GM13977 (cell line): ENCODE measurements at places on chromosomes 16 and 17.

DNA sequence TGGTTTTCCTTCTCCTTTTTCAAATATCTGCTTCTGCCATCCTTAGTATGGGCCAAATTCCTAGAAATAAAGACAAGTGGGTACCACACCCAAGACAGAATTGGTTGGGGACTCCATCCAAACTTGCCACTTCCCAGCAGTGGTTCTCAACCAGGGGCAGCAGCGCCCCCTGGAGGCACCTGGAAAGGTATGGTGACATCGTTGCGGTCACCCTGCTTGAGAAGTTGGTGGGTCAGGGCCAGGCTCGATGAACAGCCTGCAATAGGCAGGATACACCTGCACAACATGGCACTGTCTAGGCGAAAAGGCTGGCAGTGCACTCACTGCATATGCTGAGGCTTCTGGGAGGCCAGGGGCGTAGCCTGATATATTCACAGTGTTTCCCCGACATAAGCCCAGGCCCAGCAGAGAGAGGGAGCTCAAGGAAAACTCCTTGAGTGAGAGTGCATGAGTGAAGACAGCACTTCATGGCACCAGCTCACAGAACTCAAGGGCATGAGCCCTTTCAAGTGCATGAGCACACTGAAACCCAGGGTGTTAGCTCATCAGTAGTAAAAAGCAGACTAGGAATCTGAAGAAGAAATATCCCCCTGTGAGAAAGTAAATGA lies 57.7 kb downstream of the CMC2 start:
- no peak for DNase-seq

- DNase-seq, result no peak
These were observed 358.5 kb upstream of the PMFBP1 start for GRCh38 chr16:72530434-72530833.

- no peak for DNase-seq
These were observed 112.0 kb upstream of the HAS3 start for GRCh38 chr16:68993456-68993855.

DNA sequence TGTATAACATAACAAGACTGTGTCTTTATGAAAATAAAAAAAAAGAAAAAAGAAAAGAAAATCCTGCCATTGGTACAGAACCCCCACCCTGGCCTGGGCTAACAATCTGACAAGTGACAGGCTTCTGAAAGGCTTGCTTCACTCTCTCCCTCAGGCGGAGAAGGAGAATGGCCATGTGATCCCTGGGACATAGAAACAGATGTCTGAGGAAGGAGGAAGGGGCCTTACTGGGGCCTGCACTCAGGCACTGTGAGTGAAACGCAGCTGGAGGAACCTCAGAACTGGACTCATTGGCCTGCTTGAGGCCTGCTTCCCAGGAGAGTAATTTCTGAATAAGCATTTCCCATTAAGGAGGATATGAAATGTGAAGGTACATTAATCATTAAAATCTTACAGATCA lies 17.5 kb downstream of the MAP3K14 start:
- no peak for DNase-seq

DNA sequence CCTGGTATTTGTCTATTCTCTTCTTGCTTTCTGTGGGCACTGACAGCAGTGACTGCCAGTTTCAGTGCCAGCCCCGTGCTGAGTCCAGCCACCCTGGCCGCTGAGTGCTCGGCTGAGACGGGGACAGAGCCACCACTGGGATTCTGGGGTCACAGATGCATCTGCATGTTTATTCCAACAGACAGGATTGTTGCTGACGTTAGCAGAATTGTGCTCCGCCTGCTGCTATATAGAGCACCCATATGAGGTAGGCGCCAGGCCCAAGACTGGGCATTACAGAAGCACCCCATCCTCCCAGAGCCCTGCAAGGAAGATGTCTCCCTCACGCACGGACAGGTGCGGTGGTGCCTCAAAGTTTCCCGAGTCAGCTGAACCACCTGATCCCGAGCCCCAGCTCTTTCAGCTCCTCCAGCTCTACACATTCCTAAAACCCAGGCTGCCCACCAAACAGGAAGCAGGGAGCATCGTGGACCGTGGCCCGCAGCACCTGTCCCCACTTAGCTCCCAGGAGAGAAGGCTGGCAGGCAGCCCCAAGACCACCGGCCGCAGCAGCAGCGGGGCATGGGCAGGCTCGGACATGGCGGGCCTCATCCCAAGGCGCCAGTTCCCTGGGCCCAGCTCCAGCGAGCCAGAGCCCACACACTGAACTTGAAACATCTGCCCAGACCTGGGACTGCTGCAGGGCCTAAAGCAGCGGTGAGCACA lies 44.9 kb upstream of the RASD1 start:
- no peak for DNase-seq

DNA sequence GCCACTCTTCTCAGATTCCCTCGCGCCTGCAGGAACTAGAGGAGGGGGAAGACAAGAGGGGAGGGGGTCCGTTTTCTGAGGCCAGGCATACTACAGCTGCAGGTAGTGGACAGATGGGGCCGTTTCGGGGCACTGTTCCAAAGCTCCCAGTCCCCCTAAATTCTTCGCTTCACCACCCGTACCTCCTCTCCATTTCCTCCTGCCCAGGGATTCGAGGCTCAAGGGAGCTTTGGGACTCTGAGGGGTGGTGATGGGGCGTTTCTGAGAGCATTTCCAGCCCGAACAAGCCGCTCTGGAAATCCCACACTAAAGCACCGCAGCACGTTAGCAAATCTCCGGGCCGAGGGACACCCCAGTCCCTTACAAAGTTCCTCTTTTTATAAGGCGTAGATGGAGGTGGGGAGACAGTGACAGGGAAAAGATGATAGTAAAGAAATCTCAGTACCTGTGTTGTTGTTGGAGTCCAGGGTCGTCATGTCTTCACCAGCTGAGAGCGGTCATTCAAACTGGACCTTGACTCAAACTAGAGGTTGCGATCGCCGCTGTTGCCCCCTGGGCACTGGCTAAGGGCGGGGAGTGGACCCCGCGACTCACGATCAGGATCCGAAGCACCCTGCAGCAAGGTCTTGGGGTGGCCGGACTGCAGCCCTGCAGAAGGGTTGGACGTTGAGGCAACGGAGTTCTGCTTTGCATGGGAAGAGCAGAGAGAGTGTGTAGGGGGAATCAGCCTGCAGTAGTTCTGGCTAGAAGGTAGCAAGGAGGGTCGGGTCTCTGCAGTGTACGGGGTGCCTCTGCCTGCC lies 570 bp downstream of the NR1D1 start:
- DNase-seq, result no peak

- DNase-seq, result no peak
These were observed 265.1 kb downstream of the CDH13 start for GRCh38 chr16:82891918-82892317.

- DNase-seq, result no peak
These were observed 658 bp downstream of the TNFRSF12A start for GRCh38 chr16:3020604-3021448.

DNA sequence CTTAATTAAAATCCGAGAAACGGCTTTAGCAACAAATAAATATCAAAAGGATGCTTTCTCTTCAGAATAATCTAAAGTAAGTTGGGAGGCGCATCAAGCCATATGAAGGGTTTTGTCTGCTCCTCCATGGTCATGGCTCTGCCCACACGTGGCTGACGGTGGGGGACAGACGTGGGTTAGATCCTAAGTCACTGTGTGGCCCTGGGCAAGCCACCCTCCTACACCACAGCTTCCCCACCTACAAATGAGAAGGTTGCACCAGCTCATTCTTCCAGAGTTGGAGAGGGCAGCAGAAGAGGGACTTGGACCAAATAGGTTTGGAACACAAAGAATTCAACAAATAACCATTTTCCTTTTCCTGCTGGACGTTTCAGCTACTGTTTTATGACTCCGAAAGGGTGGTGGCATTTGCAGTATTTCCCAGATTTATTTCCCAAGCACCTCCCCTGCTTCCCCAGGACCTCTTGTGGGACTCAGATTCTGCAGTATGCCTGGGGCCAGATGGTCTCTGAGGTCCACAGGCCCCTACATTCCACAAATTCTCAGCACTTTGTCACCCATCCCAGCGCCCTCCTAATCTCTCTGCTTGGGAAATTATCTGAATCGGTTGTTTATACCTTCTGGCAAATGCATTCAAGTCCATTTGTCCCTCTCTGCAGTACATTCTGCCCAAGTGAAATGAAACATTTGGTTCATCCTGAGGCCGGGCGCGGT lies 17.8 kb downstream of the LRRC75A start:
- DNase-seq, result no peak

DNA sequence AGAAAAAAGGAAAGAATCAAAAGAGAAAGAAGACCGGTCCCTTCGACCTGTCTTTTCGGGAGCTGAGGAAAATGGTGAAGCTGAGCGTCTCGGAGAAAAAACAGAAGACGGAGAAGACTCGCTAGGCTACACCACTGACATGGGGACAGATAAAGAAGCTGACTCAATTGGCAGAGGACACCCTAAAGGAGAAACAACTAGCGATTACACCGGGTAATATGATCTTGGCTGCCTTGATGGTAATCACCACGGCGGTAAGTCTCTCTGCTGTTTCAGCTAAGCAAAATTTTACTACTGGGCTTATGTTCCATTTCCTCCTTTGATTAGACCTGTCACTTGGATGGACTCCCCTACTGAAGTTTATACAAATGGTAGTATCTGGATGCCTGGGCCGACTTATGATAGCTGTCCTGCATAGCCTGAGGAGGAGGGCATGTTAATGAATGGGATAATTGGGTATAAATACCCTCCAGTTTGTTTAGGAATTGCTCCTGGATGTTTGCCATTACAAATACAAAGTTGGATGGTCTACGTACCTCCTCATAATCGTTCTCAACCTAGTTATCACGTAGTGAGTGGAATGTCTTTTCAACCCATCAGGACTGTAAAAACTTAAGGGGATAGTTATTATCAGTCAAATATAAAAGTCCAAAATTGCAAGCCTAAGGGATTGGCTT lies 24.1 kb downstream of the ALOX15B start:
- no peak for DNase-seq

DNA sequence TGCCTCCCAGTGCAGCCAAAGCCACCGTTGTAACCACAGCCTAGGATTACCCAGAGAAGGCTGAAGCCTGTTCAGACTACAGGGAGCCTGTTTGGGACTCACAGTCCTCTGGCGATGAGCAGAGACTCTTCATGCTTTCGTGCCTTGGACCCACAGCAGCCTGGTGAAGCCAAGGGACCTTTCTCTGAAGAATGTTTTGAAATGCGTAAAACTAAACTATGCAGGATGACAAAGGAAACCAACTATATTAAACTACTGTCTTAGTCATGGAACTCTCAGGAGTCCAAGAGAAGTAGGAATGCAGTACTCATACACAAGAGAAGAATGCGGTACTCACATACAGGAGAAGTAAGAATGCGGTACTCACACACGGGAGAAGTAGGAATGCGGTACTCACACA lies 20.9 kb downstream of the ABR start:
- DNase-seq, result no peak

- DNase-seq, result no peak
These were observed 1748.9 kb downstream of the TP53TG3F start for GRCh38 chr16:35208001-35208935.

DNA sequence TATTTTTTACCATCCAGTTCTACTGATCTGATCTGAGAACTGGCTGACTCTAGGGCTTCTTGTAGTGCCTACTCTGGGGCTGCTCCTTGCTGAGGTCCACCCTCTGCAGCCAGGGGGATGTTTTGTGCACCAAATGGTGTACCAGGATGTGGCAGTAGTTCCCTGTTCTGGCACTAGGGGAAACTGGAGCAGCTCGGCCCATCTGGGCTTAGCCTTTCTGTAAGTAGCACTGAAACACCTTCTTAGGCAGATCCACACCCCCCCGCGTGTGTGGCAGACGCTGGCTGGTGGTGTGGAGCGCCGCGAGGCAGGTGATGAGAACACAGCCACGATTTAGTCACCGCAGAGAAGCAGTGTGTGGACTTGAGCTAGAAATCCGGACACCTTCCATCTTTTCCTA lies 17.0 kb downstream of the DUSP14 start:
- DNase-seq, result peak; percentile 32

GRCh38 chr17:31068291-31068690 lies 26.5 kb upstream of the NF1 start:
- peak; percentile 55 for DNase-seq

GRCh38 chr17:40303009-40303657 lies 5.8 kb upstream of the RARA start:
- peak; percentile 66 for DNase-seq

DNA sequence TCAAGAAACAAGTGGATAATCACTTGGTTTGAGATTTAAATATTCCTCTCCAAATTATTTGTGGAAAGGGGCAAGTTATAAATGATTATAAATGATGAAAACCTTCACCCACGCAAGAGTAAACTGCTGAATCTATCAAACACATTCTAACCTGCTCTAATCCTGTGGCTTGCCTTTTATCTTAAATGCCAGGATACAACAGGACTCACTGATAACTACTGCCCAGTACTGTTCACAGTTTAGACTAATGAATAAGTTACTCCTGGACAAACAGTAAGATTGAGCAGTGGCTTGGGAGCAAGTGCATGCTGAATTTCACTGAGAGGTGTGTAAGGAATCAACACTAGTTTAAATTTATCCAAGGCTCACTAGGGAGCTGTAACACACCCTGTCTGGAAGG lies 31.1 kb downstream of the IGF2BP1 start:
- DNase-seq, result no peak
